ENCODE measurements at places on chromosomes 1 and 21.

DNA sequence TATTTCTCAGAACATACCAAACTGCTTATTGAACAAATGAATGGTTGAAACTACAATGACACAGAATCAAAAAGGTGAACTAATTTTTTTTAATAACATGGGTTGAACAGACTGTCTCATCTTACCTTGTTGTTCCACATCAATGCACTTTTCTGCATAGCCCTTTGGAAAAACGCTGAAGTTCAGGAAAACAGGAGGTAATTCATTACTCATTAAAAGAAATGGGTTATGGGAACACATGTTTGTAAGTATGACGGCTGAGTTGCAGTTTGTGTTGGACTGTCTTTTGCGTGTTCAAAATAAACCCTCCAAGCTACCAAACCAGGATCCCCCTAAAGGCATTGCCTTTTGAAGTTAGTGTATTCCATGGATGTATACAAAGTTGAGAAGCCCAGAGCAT lies 514.9 kb upstream of the PKN2 start:
- DNase-seq = no peak

DNA sequence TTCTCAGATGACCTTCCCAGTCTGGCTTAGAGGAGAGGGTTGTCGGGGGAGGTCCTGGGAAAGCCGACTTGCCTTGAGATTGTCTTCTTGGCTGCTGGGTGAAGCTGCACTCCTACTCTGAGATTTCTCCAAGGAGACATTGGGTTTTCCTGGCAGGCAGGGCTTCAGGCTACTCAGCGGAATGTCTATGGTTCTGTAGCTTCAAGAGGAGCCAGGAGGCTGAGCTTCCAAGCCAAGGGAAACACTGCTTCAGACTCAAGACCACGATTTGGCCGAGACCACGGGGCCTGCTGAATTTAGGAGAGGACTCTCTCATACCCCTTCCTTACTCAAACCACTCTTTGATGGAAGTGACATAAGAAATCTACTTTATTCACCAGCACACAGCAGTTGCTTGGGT lies 67.8 kb downstream of the NTMT2 start:
- DNase-seq = peak; percentile 53

GRCh38 chr1:226332947-226333346 lies 24.0 kb upstream of the LIN9 start:
- DNase-seq = no peak

- DNase-seq = no peak
Observed at GRCh38 chr1:235782601-235783000, 84.1 kb downstream of the LYST start.

DNA sequence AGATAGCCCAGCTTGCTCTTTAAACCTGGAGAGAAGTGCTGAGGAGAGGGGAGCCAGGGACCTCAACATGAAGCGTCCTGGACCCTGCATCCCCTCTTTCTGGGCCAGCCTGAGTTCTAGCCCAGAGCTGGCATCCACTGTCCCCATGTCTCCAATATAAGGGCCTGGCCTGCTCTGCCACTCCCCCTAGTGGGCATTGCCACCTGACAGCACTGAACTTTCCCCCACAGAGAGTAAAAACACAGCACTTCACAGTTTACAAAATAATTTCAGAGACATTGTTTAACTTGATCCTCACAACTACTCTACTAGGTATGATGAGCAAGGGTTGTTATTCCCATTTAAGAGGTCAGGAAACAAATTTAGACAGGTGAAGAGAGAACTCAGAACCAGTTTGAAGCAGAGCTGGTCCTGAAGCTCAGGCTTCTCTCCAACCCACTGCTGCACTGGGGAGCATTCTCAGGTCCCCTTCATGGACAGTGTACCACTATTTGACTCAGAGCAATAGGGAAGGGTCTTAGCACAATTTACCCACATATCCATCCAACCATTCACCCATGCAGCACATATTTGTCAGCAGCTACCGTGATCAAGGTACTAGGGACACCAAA lies 151.2 kb downstream of the DMRTA2 start:
- DNase-seq = peak; percentile 59

Data from left ventricle myocardium superior (tissue), 1 donor.